ENCODE measurements at places on chromosomes 11 and 22. TPM values are rescaled to one million over a fixed set of nuclear protein-coding genes. Genes with fewer than 3 reads are reported as not detected.
A peak's percentile ranks its signal among the peaks of the same experiment; 100 is the strongest.

ADAMTS8 gene
- total RNA-seq, result 23.6 TPM

ATP6V1E1 gene
- 102 TPM for total RNA-seq

GRCh38 chr11:20388096-20389055 lies 860 bp downstream of the PRMT3 start:
- peak; percentile 27 for DNase-seq

NAA40 gene
- 12.1 TPM for total RNA-seq

DNA sequence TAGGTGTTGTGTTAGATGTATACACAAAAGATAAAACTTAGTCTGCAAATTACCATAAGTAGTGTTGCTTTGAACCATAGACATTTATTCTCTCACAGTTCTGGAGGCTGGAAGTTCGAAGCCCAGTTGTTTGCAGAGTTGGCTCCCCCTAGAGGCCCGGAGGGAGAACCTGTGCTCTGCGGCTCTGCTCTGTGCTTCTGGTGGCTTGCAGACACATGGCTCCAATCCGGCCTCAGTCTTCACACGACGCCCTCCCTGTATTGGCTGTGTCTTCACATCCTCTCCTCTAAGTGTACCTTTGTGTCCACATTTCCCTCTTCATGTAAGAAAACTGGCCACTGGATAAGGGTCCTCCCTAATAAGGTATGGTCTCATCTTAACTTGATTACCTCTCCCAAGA lies 128.4 kb downstream of the OPCML start:
- DNase-seq, result no peak

GRCh38 chr22:24104307-24105012 lies 76.8 kb upstream of the SUSD2 start:
- DNase-seq, result no peak

DNA sequence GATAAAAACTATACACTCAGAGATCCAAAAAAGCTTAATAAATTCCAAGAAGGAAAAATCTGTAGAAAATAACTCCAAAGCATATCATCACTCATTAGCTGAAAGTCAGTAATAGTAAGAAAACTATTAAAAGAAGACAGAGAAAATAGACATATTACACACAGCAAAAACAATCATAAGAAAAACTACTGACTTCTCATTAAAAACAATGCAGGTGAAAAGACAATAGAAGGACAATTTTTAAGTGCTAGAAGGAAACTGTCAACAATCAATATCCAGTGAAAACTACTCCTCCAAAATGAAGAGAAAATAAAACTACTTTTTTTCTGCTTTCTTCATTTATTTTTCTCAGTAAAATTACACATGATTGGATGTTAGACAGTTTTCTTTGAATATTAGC lies 56.5 kb downstream of the BLID start:
- no peak for DNase-seq

MS4A7 gene
- total RNA-seq, result 8.5 TPM

MPPED2 gene
- total RNA-seq, result 7.8 TPM

GRCh38 chr11:134561331-134561720 lies 149.3 kb upstream of the B3GAT1 start:
- DNase-seq, result no peak

GRCh38 chr22:43571181-43571580 lies 159.4 kb downstream of the MPPED1 start:
- DNase-seq, result no peak

GRCh38 chr11:112605093-112605666 lies 344.5 kb upstream of the PLET1 start:
- DNase-seq, result no peak

DNA sequence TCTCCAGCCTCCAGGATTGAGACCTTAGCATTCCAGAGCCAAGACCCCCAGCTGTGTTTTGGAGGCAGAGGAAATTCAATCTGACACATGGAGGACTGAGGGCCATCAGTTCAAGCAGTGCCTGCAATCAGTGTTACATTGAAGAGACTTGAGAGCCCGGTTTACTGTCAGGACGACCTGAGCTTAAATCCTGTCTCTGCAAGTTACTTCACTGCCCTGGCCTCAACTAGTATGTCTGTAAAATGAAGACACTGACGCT lies 35.1 kb downstream of the TRIM29 start:
- DNase-seq, result no peak

TLCD5 gene
- total RNA-seq, result 9.4 TPM

DNA sequence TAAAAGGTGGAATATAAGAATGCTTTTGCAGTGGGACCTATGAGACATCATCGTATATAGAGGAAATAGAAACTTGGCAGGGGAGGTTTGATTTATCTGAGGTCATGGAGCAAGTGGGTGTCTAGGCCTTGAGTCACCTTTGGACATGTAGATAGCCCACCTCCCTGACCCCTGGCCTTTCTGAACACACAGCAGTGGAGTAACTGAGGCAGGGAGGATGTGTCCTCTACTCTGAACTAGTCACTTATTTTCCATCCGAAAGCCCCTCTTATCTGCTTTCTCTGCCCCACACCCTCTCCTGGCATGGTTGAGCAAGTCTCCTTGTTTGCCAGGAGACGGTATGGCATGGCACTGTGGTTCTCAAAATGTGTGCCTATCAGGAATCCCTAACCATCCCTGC lies 7.9 kb downstream of the CD82 start:
- no peak for DNase-seq

P4HA3 gene
- total RNA-seq, result 1.8 TPM

- DNase-seq, result no peak
Observed at GRCh38 chr11:33651990-33652389, 48.6 kb downstream of the C11orf91 start.

ZNF280B gene
- total RNA-seq, result 1.0 TPM

DNA sequence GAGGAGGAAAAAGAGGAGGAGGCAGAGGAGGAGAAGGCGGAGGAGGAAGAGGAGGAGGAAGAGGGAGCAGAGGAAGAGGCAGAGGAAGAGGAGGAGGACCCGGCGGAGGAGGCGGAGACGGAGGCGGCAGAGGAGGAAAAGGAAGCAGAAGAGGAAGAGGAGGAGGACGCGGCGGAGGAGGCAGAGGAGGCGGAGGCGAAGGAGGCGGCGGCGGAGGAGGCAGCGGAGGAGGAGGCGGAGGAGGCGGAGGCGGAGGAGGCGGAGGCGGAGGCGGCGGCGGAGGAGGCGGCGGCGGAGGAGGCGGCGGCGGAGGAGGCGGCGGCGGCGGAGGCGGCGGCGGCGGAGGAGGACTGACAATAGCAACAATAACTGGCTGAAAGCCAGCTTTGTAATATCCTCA lies 616.6 kb downstream of the TBC1D22A start:
- DNase-seq, result no peak

PLEKHB1 gene
- 4.5 TPM for total RNA-seq

ISX gene
- total RNA-seq, result not detected

DNA sequence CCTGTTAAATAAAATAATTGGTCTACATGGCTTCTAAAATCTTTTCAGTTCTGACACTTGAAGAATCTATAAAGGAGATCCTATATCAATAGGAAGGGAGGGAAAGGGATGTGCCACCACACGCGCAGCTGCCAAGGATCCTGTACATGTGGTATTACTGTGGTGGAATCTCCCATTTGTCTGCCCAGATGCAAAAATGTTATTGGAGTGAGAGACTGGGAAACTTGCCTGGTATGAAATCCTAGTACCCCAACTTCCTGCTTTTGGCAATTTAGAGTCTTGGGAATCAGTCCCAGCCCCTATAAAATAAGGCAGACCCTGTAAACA lies 81.9 kb upstream of the PICALM start:
- DNase-seq, result peak; percentile 86

FOLR2 gene
- total RNA-seq, result 5.6 TPM

PANX2 gene
- 0.31 TPM for total RNA-seq

- DNase-seq, result no peak
Observed at GRCh38 chr11:17792161-17792560, 57.6 kb downstream of the KCNC1 start.

GRCh38 chr11:112608509-112608908 lies 347.8 kb upstream of the PLET1 start:
- no peak for DNase-seq

B4GAT1 gene
- 40.8 TPM for total RNA-seq

GRCh38 chr11:64239662-64240434 lies 1.0 kb upstream of the FKBP2 start:
- no peak for DNase-seq

DNA sequence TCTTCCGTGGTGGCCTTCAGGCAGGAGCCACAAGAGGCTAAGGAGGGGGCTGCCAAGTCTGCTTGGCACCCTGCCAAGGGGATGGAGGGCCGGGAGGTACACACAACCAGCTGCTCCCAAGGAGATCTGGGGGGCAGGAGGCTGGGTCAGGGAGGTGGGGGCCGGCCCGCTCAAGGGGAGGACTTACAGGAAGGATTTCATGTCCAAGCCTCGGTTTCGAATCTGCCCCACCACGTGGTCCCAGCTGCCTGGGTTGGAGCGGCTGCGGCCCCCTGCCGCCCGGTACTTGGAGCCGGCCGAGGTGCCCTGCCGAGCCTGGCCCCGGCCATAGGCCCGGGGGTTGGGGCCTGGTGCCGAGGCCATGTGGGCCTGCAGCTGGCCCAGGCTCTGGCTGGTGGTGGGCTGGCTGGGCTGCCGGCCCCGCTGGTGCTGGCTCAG lies 33.5 kb downstream of the LRRC10B start:
- DNase-seq, result peak; percentile 72

- no peak for DNase-seq
Observed at GRCh38 chr22:48982321-48982905, 845.3 kb downstream of the BRD1 start.

DRICH1 gene
- total RNA-seq, result 0.41 TPM

- no peak for DNase-seq
Observed at GRCh38 chr11:123665306-123665705, 10.9 kb upstream of the SCN3B start.

ZNF214 gene
- total RNA-seq, result 3.7 TPM

ABTB2 gene
- 19.9 TPM for total RNA-seq

CTSF gene
- 35.7 TPM for total RNA-seq

MEN1 gene
- 16.1 TPM for total RNA-seq

NXPE2 gene
- 0.31 TPM for total RNA-seq

XKR3 gene
- not detected for total RNA-seq

DNA sequence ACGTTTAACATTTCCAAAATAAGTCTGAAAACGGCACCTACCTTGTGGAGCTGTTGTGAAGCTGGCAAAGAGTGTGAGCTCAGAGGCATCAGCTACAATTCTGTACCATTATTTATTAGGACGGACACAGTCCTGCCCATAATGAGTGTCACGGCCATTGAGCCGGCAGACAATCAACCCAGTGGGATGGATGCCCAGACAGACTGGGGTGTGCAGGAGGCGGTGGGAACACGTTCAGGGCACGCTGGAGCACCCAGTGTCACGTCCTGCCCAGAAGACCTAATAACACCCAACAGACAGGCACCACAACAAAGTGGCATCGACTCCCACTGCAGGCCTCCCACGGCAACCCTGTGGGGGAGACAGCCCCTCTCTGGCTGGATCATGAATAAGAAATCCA lies 34.5 kb downstream of the TPST2 start:
- no peak for DNase-seq

GRCh38 chr22:17115236-17115635 lies 5.9 kb downstream of the TMEM121B start:
- no peak for DNase-seq

DNA sequence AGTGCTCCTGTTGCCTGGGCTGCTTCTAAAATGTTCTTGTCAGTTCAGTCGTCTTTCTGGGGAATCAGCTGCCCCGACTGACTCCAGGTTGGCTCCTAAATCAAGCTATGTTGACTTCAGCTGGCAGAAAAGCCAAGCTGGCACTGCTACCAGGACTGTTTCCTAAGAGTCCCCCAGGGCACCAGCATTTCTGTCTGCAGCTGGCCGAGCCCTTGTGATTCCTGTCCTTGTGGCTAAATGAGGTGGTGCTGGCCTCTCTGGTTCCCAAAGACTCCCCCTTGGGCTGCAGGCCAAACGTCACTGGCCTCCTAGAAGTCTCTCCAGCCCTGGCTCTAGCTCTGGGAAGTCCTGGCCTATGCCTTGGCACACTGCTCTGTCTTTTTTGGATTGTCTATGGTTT lies 31.1 kb downstream of the GRAMD1B start:
- peak; percentile 83 for DNase-seq

GRCh38 chr11:110198031-110198729 lies 98.2 kb downstream of the RDX start:
- no peak for DNase-seq

GRCh38 chr11:117259417-117259816 lies 26.9 kb downstream of the RNF214 start:
- DNase-seq, result no peak

ACP2 gene
- 36.9 TPM for total RNA-seq

DNA sequence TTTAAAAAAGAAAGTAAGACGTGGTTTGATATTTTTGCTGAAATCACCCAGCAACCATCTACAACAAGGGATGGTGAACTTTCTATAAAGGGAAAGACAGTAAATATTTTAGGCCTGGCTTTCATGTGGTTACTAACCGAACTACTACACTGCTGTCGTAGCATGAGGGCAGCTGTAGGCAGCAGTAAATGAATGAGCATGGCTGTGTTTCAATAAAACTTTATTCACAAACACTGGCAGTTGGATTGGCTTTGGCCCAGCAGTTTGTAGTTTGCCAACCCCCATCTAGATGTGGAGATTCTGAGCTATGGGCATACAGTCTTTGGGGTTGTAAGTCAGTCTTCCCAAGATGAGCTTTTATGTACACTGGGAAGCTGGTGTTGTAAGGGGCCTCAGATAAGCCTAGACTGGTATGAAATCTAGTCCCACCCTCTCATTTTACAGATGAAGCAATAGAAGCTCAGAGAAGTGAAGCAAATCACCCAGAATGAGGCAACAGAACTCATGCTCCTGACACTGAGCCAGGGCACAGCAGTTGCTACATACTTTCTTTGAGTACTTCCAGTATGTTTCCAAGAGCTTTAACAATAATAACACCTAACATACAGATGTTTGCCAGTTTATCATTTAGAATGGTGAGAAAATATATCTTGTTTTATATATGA lies 204.4 kb downstream of the ADAMTS15 start:
- DNase-seq, result peak; percentile 62

FIBP gene
- 90.9 TPM for total RNA-seq

DNA sequence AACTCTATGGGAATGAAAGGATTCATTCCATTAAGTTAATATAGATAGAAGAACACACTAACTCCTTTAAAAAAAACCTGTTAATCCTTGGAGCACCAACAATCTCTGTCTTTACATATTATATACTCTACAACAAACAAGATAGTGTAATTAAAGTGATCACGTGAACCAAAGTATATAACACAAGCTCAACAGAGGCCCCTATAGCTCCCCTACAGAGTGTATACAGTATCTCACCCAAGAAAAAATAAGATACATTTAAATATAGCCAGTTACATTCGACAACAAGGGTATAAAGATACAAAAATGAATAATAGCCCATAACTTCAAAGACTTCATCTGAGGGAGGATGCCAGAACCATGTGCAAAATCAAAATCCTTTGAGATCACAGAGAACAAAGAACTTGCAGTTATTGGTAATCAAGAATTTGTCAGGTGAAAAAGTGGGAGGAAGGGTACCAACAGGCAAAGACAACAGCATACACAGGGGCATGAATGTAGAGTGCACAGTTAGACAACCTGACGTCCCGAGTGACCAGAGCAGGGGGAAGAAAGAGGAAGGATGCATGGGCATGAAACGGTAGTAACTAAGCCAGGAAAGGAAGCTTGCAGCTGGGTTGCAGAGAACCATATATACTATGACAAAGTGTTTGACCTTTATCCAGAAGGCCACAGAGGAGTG lies 4.7 kb downstream of the FCHSD2 start:
- DNase-seq, result no peak

GRCh38 chr22:35349704-35350538 lies 31.0 kb upstream of the HMOX1 start:
- DNase-seq, result peak; percentile 90
